ENCODE measurements at places on chromosomes 6 and 20.

GRCh38 chr6:43143235-43144128 is 27.6 kb upstream of the SRF start:
- peak; percentile 78 for DNase-seq

DNA sequence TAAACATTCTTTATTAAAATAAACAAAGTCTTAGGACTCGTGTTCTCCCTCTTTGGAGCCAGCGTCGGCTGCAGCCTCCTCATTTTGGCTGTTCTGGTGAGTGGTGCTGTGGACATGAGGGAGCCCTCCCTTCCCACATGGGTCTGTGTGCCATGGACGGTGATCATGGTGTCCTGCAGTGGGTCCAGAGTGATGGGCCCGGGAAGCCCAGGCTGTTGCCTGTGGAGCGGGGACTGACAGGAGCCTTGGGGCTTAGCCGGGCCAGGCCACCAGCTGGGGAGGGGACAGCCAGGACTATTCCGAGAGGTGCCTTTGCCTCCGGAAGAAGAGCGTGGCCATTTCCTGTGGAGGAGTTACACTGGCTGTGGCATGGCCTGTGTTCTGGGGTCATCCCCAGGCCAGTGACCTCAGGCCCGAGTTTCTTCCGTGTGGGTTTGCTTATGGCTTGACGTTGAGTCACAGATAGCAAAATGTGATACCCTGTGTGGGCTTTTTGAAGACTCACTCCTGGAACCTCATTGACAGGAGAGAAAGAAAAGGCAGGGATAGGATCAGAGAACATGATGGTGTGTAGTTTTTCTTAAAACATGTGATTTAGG is 153.4 kb downstream of the DTNBP1 start:
- DNase-seq, result no peak

DNA sequence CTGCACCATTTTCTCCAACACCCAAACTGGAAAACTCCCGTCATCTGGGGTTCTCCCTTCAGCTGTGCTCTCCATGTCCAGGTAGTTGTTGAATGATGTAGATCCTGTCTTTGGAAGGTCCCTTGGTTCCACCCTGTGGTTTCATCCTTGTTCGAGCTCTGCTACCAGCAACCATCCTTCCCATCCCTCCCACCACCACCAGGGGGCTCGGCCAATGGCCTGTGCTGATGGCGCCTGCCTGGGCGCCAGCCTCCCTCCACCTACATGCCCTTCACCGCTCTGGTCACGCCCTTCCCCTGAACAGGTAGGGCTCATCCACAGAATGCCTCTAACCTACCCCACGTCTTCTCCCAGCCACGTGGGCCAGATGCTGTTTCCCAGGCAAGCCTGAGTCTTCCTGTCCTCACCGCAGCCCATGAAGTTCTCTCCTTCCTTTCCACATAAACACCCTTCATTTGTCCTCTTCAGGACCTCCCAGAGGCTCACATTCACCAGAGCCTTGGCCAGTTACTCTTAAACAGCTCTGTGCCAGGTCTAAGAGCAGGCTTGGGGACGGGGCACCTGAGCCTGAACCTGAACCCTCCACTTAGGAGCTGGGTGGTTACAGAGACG is 75.1 kb upstream of the DUSP22 start:
- DNase-seq, result peak; percentile 21

DNA sequence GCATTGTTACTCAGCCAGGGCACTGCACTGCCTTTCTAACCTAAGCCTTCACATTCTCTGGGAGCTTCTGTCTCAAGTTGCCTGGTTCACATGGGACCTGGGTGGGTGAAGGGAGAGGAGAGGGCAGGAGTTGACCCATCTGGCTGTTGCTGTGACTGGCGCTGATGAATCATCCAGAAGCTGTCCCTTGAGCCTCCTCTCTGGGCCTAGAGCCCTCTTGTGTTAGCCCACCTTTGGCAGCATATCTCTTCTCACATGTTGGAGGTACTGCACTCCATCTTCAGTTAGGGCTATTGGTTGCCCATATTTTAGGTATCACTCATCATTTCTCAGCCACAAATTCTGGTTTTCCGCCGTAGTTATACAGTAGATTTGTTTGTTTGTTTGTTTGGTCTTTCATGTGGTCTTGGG is 19.8 kb downstream of the XRN2 start:
- no peak for DNase-seq

GRCh38 chr6:164753517-164753916 is 555.9 kb downstream of the C6orf118 start:
- DNase-seq, result no peak

GRCh38 chr6:151255811-151256210 is 16.0 kb downstream of the AKAP12 start:
- DNase-seq, result no peak

GRCh38 chr6:97440590-97441176 is 157.7 kb upstream of the MMS22L start:
- no peak for DNase-seq

GRCh38 chr6:140321891-140322290 is 947.4 kb upstream of the CITED2 start:
- DNase-seq, result no peak

DNA sequence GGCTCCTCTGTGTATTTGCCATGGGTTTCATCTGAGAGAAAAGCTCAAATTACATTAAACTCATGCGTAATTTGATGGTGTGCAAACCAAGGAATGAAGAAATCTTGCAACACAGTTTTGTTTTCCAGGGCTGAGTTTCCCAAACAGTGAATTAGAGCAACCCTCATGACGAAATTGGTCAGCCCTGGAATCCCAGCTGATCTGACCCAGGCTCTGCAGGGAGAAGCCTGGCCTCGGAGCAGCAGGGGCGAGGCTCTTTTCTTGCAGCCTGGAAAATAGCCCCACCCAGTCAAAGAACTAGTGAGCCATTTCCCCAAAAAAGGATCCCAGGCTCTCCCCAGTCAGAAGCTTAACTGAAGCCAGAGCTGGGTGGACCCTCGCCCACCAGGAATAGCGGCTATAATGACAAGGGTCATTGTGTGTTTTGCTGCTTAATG is 107.3 kb upstream of the SNX9 start:
- no peak for DNase-seq

DNA sequence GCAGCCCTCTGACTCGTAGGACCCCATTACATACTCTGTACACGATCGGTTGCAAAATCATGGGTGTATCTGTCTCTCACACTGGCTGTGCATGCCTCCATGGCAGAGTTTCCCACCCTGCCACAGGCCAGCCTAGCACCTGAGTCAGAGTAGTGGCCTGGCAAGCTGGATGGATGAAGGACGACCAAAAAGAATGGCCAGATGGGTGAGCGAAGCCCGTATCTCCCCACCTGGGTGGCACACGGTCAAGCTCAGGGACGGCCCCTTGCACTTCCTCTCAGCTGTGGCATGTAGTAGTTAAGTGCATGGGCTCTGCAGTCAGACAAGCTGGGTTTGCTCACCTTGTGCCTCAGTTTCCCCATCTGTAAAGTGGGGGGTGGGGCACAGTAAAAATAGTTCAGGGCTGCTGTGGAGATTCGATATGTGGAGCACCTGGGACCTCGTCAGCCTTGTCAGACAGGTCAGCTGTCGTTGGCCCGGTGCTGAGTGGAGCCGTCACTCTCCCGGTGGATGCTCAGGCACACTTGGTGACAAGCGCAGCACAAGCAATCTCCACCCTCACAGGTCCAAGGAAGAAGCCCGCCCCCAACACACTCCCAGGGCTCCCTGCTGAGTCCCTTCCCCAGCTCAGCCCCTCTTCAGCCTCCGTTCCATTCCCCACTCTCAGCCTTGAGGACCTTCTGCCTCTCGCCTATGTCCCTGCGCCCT is 12.6 kb downstream of the CPNE5 start:
- no peak for DNase-seq

DNA sequence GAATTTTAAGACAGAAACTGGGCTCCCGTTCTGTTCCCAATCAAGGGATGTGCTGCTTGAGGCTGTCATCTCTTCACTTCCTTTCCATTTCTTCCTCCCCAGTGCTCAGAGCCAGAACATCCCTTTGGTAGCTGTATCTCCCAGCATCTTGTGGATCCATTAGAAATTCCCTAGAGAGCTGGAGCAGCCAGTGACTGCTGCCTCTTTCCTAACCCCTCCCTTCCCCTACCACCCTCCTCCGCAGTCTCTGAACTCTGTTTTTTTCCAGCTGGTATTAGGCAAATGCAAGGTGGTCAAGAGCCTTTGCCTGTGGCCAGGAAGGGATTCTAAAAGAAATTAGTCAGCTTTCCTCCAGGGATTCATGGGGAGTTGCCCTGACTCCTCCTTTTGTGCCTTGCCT is 208.0 kb downstream of the EYA2 start:
- DNase-seq, result no peak

GRCh38 chr20:9534025-9534424 is 19.6 kb downstream of the LAMP5 start:
- DNase-seq, result no peak

GRCh38 chr6:7851780-7852179 is 58.8 kb downstream of the TXNDC5 start:
- no peak for DNase-seq

- DNase-seq, result no peak
These were observed 76.3 kb downstream of the FARS2 start for GRCh38 chr6:5337573-5337972.

GRCh38 chr20:41586772-41587171 is 31.4 kb downstream of the CHD6 start:
- DNase-seq, result no peak

- no peak for DNase-seq
These were observed 350.1 kb upstream of the TSHZ2 start for GRCh38 chr20:52622081-52622480.

DNA sequence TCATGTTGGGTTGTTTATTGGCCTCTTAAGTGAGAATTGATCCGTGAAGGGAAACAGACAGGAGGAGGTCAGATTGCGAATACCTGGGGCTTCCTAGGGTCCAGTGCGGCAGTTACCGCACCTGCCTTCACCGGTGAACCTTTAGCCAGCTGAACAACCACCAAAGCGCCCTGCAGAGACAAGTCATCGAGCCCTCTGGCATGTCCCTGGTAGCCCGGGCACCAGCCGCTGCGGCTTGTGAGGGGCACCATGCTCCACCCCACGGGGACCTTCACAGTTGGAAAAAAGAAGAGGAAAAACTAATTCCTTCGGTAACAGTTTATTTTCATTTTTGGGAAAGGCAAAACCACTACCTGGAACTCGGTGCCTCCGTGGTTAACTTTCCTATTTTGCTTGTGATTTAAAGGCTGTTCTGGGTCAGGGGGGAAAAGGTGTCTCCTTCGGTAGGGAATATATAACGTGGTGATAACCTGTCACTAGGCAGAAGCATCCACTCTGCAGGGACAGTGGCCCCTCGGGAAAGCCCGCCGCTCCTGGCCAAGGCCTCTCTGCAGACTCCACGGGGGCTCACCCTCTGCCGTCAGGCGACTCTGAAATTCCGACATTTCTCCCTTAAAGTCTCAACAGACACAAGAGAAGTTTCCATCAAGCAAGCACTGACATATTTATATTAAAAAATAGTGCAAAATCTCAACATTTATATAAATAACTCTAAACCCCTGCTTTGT is 30.7 kb upstream of the ZBP1 start:
- no peak for DNase-seq

GRCh38 chr6:3762359-3762758 is 10.8 kb upstream of the PXDC1 start:
- DNase-seq, result no peak

GRCh38 chr20:42742926-42743325 is 446.8 kb downstream of the PTPRT start:
- no peak for DNase-seq

DNA sequence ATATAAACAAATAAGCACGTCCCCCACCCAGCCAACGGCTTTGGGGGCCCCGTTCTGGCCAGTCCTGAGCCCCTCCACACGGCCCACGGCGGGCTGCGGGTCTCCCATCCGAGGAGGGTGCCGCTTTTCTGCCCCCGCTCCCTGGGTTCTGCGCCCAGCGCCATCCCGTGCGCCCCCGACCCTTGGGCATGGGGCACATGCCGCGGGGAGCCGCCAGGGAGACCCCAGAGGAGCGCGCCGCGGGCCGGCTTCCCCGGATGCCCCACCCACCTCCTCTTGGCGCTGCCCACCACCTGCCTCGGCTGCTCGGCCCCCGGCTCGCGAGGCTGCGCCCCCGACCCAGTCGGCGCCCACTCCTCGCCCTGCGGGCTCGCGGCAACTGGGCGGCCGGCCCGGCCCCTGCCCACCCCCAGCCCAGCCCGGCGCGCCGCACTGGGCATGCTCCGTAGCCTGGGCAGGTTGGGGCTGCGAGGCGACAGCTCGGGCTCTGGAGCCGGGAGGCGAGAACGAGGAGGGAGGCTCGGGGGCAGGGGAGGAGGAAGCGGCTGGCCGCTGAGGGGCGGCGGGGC is 570 bp upstream of the PLCB4 start:
- no peak for DNase-seq

- DNase-seq, result no peak
These were observed 51.6 kb upstream of the CHD6 start for GRCh38 chr20:41669708-41670263.

- DNase-seq, result no peak
These were observed 174.8 kb downstream of the SASH1 start for GRCh38 chr6:148517470-148517869.

- peak; percentile 75 for DNase-seq
These were observed 768 bp upstream of the FYN start for GRCh38 chr6:111874025-111874415.

GRCh38 chr6:149941583-149942460 is at the start of gene ULBP2:
Gene ULBP2 (plus strand): TSS chr6:149942014. CDS start chr6:149942073, 59 bp downstream.
- DNase-seq, result peak; percentile 95

DNA sequence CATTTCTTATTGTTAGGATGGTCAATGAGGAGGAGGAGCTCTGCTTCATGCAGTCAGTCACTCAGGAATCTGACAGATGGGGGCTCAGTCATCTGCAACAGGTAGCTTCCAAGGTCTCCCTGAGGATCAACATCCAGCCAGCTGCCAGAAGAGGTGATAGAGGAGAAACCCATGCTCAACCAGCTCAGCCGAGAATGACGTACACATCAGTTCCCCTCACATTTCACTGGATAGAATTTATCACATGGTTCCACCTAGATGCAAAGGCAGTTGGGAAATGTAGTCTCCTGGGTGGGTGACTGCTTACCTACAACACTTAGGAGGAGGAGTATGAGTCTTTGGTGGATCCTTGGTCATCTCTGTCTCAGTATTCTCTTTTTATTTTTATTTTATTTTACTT is 144.5 kb downstream of the CEBPB start:
- peak; percentile 5 for DNase-seq

GRCh38 chr6:151070631-151071051 is 169.1 kb upstream of the AKAP12 start:
- DNase-seq, result no peak

DNA sequence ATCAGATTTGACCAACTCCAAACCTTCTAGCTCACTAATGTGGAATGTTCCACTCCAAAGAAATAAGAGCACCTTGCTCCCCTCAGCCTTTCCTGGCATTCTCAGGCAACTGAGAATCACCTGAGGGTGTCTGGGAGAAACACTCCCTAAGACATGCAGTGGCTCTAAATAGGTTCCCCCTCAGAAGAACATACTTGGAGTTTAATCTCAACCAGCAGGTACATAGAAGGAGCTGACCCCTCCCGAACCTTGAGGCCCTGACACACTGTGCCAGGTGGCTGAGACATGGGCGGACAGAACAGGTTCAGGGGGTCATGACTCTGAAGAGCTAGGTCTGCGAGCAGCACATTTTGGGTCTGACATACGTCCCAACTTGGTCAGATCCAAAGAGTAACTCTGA is 107.6 kb upstream of the MAP3K4 start:
- DNase-seq, result no peak

Data from CD4-positive, alpha-beta T cell treated with Interleukin-12 subunit alpha and Interleukin-12 subunit beta, for 1 hour (primary cell).